ENCODE measurements at places on chromosomes 16 and 17.

GRCh38 chr16:51876934-51877333 is 670.0 kb downstream of the TOX3 start:
- no peak for DNase-seq

- DNase-seq: peak; percentile 96
Observed at GRCh38 chr17:76014100-76014924, 12.8 kb downstream of the EVPL start.

- DNase-seq: no peak
Observed at GRCh38 chr17:57355090-57355859, 99.0 kb downstream of the MSI2 start.

DNA sequence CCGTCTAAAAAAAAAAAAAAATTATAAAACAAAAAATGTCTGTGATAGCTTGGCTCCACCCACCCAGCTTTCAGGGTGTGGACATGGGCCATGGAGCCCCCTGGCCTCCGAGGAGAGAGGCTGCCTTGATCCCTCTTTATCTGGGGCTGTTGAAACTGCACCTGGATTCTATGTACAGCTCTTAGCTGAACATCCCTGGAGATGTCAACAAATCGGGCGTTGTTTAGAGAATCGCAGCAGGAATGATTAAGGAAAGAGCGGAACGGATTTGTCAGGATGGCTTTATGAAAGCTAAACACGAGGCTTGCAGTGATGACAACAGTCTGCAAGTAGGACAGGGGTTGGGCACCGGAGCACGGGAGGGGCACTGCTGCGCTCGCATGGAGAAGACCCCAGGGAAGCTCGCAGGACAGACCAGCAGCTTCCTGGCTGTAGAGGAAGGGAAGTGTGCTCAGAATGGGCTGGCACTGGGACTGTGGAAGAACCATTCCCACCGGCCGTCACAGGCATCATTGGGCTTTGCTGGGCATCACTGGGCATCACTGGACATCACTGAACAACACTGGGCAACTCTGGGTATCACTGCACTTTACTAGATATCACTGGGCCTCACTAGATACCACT is 195.8 kb upstream of the FOXF1 start:
- DNase-seq: no peak

- DNase-seq: peak; percentile 44
Observed at GRCh38 chr17:57338257-57338914, 82.1 kb downstream of the MSI2 start.

DNA sequence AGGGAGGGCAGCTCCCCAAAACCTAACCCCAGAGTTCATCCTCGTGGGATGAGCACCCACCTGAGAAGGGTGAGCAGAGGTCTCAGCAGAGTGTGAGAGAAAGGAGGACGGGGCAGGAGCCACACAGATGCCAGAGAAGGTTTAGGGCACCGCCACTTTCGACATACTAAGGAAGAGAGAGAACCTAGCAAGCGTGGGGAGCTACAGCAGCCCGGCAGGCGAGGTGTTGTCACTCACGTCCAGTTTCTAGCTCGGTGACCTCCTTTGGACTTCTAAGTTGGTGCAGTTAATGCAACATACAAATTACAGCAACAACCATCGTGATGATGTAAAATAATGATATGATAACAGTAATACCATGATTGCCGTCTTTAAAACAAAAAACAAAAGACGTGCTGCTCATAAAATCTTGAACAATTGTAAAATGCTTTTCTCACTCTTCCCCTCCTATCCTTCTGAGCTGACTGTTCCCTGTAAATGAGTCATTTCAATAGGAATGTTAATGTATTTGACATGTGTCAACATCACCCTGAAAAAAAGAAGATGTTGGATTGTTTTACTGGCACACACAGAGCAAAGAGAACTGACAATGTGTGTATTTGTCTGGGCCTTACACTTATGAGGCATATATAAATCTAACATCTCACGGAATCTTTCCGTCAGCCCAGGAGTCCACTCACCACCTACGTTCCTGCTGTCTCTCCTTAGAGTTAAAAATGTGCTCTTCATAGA is 158.2 kb upstream of the MAF start:
- no peak for DNase-seq

DNA sequence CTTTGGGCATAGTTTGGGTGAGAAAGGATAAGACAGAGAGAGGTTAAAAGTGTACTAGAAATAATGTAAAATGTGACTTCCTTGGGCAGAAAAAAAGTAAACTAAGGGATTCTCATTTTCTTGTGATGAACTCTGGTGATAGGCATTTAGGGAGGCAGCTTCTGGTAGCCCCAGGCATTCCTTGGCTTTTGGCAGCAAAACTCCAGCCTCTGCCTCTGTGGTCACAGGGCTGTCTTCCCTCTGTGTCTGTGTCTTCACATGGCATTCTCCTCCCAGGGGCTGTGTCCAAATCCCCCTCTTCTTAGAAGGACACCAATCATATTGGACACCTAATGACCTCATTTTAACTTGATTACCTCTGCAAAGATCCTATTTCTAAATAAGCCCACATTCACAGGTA is 54.7 kb downstream of the HS3ST3B1 start:
- no peak for DNase-seq

All from GM12892 (cell line).